ENCODE measurements at places on chromosomes 6 and 20.

GRCh38 chr6:169539176-169539897 is 162.5 kb downstream of the WDR27 start:
- DNase-seq, result no peak

- DNase-seq, result no peak
Observed at GRCh38 chr6:157541618-157542413, 160.8 kb downstream of the ZDHHC14 start.

DNA sequence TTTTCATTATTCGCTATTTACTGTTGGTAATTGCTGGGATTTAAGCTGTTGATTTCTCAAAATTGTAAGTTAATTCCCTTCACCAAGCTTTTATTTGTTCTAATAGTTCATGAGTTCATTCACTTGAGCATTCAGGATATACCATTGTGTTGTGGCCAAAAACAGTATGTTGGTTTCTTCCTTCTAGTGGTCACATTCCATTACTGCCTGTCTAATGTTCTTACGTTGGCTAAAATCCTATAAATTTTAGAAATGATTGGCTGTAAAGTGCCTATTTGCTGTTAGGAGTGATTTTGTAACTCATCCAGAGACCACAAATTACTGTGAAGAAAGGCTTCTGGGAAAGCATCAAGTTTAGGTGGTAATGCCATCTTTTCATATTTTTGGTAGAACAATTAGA is 76.3 kb downstream of the FARS2 start:
- DNase-seq, result no peak

DNA sequence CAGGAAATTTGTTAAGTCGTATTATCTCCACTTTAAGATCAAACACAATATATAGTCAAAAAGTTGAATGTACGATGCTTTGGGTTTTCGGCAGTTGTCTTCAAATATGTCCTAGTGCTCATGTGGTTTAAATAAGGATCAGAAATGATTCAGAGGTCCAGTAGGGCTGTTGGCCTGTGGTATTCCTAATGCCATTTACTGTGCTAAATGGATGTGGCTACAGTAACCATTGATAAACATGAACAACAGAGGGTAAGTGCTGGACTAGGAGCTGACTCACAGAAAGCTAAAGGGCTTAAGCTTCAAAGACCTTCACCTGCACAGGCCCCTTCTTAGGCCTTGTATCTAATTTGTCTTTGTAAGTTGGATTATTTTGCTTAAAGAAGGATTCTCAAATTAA is 80.5 kb upstream of the TPD52L1 start:
- no peak for DNase-seq

DNA sequence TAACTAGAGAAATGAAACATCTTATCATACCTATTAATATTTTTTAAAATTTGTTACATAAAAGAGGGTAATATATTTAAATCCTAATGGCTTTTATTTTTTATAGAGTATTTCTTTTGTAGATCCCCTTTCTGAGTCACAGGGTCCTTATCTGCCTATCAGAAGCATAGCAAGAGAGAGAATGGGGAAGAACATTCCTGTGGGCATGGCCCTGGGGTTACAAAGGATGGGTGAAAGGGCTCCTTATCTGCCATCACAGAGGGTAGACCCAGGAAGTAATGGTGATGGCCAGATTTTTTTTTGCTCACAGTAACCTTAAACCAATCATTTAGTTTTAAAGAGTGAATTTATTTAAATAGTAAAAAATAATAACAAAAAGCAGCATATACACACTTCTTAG is 582.1 kb upstream of the HTR1E start:
- no peak for DNase-seq

GRCh38 chr6:38695227-38695900 is 7.6 kb downstream of the GLO1 start:
- no peak for DNase-seq

DNA sequence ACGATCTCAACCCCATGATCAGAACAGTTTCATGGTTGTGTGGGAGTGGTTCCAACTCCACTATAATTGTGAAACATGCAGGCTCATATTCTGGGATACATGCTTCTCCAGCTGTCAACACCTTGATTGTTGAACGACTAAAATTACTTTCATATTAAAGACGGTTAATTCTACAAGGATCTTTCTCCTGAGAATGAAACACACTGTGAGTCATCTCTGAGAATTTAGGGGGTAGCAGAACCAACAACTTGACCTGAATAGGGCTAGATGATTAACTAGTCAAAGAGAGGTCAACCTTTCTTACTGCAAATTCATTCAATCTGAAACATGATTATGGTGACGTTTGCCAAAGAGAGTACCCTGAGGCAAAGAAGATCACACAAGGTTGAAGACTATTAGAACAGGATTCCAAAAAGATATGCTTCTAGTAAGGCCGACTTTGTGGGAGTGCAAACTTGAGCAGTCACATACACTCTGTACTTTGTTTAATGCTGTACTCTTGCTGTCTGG is 175.2 kb upstream of the CITED2 start:
- no peak for DNase-seq

DNA sequence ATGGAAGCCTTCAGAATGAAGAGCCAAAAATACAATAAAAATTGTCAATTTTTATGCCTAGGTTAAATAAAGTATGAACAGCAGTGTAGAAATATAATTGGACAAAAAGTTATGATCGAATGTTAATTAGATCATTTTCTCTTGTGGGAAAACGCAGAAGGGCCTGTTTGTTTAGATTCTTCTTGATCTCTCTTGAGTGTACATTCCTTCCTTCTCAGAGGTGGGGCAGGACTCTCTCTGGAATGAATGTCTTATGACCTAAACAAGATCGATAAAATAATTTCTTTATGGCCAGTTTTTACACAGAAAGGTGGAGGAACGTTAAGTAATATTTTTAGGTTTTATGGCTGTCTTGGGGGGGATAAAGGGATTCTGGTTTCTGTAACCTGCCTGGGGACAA is 500.1 kb upstream of the MARCKS start:
- DNase-seq, result no peak

DNA sequence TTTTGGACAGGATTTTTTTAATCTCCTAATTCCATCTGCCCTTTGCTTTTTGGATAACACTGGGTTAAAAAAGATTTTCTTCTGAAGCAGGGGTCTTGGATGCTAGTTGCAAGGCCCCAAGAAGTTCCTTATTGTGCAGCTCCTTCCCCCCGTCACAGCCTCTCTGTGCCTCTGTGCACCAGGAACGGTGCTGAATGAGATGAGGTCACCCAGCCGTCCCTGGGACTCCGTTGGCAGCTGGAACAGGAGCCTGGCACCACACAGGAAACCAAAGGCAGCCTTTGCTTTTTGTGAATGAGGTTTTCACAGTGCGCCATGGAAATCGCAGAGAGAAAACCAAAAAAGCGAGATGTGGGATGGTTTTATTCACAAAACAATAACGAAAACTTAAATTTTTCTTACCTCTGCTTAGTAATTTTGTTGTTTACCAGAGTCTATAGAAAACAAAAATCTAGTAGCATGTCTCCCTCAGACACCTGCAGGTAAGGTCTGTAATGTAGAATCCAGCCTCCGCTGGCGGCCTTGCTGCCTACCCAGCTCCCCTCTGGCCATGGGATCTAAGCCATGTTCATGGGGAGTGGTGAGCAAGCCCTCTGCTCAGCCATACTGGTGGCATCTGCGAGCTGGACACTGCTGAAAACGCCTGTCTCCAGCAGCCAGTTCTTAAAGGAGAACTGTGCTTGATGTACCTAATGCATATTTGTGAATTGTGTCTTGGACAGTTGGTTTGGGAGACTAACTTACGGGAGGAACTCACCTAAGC is 40.4 kb upstream of the SYNJ2 start:
- DNase-seq, result no peak

DNA sequence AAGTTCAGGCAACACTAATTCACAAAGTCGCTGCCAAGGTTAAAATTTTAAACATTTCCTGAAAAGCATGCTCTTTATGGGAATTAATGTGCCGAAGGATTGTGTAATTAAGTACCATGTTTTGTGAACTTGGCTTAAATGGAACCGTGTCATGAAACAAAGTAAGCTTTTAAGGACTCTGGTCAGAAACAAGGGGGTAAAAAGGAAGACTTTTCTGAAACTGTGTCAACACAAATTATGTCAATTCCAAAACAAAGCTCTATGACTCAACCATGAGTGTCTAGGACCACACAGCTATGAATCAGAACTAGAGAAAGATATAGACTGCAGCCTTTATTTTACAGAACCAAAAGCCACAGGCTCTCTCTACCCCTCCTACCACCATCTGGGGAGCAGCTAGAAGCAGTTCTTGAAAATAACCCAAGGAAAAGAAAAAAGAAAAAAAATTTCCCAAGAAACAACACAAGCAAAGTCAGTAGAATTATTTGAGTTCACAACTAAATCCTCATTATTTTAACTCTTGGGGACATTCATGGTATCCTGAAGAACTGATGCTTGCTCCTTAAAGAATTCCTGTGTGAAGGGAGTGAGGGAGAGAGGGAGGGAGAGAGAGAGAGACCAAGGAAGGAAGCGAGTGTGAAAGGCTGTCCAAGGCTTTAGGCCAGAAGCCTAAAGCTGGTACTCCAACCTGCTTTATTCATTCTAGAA is 81.9 kb downstream of the ZMYND8 start:
- DNase-seq, result no peak

DNA sequence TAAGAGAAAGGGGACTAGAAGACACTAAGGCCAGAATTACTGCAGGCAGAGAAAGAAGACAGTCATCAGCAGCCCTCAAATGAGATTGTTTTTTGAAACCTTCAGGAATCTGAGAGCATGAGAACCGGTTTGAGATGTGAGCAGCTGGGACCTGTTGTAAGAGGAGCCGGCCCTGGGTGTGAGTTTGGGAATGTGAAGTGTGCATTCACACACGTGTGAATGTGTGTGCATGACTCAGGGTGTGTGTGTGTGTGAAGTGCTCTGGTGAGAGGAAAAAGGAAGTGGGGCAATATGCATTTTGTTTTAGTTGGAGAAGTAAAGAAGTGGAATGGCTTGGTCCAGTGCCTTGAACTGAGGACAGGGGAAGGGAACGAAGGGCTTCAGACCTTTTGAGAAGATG is 4.3 kb downstream of the SCUBE3 start:
- no peak for DNase-seq

DNA sequence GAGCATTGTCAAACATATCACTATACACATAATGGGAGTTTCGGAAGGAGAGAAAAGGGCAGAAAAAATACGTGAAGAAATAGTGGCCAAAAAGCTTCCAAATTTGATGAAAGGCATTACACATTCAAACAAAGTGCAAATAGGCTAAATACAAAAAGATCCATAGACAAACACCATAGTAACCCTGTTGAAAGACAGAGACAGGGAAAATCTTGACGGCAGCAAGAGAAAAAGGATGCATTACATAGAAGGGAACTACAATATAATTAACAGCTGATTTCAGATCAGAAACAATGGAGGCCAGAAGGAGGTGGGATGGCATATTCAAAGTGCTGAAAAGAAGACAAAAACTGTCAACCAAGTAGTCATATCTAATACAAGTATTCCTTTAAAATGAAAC is 170.8 kb downstream of the MRPL14 start:
- no peak for DNase-seq

GRCh38 chr6:151179321-151179720 is 60.4 kb upstream of the AKAP12 start:
- no peak for DNase-seq

- DNase-seq, result no peak
Observed at GRCh38 chr6:55182016-55182650, 7.8 kb downstream of the HCRTR2 start.

GRCh38 chr6:98039443-98039842 is 756.4 kb upstream of the MMS22L start:
- DNase-seq, result no peak

DNA sequence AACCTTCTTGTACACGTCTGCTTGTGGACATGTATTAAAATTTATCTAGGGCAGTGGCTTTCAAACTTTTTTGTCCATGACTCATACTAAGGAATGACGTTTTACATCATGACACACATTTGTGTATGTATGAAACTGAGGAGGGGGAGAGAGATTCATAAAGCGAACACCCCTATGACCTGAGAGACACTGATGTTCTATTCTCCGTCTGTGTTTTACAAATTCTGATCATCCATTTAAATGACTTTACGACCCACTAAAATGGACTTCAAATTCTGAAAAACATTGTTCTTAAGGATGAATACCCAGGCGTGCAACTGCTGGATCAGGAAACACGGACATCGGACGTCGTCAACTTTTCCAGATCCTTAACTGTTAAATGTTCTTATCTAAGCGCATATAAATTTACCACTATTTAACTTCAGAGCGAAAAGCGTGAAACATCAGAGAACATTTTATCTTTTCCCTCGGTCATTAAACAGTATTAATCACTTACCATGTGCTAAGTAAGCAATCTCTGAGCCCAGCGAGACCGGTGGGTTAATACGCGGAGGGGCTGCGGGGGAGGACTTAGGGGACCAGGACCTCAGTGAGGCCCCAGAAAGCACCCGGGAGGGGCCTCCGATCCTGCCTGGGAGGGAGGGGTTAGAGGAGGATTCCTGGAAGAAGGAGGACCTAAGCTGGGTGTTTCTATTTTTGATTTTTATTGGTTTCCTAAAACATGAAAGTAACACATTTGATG is 1.2 kb downstream of the PLAGL1 start:
- no peak for DNase-seq

DNA sequence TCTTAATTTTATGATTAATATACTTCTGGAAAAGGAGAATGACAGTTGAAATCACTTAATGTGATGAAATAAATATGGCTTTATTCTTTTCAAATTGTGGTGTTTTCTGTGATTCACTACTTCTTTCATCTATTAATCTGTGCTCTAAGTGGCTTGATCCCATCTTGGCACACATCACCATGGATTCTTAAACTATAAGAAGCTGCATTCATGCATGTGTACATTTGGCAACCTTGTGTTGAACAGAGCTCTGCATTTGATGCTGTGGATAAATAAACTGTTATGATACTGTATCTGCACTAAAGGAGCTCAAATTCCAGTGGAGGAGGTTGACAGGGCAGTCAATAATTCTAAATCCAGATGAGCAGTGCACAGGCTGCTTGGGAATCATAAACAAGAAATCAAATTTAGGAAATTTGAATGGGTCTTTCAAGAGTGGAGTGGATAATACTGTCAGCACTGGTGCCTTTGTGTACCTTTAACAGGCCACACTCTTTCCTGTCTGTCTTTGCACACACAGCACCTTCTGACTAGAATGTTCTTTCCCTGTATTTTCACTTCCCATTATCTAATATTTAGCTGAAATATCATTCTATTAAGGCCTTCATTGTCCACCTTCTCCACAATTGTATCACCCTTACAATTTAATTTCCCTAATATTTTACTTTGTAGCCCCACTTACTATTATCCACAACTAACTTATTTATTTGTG is 252.9 kb downstream of the GRM1 start:
- DNase-seq, result no peak

DNA sequence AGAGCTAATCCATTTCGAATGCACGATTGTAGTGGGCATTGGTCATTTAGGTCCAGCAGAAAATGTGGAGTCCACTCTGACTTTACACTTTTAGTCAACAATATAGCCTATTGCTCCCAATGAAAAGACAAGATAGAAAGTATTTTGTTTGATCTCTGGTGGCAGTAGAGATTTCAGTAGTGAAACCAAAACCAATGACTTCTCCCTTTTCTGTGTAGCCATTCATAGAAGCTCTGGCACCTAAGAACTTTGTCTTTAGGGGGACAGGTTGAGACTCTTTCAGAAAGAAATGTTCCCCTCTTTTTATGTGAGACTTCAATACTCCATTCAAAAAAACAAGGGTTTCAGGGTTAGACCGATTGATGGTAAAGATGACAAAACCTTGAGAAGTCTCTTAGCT is 510.8 kb upstream of the POU3F2 start:
- DNase-seq, result no peak

GRCh38 chr6:11770546-11771466 is 7.8 kb downstream of the ADTRP start:
- DNase-seq, result no peak

Data from stimulated activated CD4-positive, alpha-beta T cell treated with anti-CD3 and anti-CD28 coated beads, TNF-alpha, amount 100 ng/mL, for 48 hours (primary cell).